A549 (cell line): ENCODE measurements at places on chromosomes 5 and 9.

DNA sequence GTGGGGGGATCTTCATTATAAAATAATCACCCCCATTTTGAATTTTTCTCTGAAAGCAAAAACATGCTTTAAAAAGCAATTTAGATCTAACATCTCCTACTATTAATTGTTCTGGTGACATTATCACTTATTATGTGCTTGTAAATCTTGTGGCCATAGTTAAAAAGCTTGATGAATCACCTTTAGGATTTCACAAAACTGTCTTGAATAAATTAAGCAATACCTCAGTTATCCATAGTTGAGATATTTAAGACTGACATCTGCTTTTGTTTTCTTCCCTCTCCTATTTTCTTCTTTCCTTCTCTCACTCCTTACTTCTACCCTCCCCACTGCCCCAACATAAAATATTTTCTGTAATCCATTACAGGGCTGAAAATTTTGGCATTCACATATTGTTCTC, 84.8 kb downstream of the SLC1A3 start:
- DNase-seq: no peak

GRCh38 chr5:126975796-126976195, 54.6 kb downstream of the MARCHF3 start:
- DNase-seq: no peak

DNA sequence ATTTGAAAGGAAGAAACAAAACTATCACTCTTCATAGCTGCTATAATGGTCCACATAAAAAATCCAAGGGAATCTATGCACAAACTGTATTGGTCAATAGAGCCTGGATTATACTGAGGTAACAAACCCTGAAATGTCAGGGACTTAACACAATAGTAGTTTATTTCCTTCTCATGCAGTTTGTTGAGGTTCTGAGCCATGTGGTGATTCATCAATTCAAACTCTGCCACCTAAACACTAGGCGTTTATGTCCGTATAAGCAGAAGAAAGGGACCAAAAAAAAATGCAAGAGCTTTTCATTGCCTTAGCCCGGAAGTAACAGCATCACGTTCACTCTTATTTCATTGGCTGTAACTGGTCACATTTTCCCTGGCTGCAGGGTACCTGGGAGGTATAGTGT, 464.7 kb downstream of the ZSWIM6 start:
- DNase-seq: no peak

DNA sequence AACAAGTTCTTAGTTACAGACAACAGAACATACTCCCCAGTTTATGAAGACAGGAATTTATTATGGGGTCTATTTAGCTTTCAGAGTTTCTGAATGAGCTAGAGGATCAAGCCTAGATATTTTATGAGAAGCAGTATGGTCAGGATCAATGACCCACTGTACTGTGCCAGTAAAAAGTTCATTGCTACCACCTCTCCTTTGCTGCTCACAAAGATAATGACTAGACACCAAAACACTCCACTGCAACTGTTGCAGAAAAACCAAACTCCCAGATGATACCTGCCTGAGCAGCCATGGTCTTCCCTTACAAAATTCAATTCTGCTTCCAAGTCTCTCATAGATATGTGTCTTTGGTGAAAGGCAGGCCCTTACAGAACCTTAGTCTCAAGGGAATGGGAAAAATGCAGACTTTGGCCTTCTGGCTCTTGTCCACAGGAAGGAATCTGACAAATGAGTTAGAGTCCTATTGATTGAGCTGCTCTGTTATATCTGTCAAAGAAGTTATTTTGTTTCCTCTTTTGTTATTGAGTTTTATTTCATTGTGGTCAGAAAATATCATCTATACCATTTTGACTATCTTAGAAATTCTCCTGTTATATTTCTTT, 74.7 kb upstream of the RASGRF2 start:
- peak; percentile 22 for DNase-seq

GRCh38 chr5:1054018-1054798, 45.6 kb downstream of the NKD2 start:
- no peak for DNase-seq

DNA sequence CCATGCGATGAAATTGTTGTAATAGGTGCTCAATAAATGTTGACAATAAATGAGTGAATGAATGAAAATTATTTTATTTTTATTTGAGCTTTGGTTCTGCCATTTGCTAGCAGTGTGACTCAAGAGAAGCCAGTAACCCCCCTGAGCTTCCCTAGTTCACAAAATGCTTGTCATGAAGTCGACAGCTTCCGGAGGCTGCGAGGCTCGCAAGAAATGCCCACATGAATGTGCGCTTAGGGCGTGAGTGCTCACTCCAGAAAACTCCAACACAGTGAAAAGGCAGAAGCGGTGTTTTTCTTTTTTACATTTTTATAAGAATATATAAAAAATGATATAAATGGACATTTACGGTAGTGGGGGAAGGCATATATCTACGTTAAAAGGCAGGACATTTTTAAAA, 26.5 kb downstream of the CDKN2A start:
- no peak for DNase-seq

DNA sequence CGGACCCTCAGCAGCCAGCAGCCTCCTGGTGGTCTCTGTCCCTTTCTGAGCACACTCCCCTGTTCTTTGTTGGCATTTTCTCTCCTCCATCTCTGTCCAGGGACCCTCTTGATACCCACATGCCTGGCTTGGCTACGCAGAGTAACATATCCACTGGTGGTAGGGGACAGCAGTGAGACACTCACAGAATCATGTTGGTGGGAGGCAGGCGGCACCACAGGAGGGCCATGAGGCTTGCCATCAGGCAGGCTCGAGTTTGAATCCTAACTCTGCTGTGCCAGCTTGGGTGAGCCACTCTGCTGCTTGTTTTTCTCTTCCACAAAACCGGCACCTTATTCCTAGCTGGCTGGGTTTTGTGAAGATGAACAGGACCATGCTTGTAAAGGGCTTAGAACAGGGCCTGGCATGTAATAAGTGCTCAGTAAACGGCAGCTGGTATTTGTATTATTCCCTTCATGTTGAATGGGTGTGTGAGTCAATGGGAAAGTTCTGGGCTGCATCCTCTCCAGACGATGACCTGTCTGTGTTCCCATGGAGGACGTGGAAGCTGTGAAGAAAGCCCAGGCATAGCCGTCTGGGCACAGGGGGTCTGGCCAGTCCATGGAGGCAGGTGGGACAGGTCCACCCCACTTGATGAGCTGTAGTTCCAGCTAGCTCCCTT, 2.3 kb downstream of the COL27A1 start:
- no peak for DNase-seq

- no peak for DNase-seq
These were observed 392.4 kb downstream of the NTRK2 start for GRCh38 chr9:85061969-85062368.

- DNase-seq: no peak
These were observed 40.3 kb downstream of the NR6A1 start for GRCh38 chr9:124730772-124731171.

DNA sequence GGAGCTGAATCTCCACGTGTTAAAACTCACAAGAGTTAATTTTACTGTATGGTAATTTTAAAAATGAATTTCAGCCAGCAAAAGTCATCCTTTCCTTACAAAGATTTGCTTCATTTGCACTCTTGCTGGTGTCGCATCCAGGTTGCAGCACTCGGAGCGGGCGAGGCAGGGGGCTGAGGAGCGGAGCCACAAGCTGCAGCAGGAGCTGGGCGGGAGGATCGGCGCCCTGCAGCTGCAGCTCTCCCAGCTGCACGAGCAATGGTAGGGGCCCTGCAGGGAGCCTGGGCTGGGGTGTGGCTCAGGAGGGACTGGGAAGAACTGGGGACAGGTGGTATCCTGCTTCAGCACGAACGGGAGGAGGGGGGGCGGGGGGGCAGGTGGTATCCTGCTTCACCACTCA, 27.1 kb downstream of the HNRNPH1 start:
- DNase-seq: no peak

DNA sequence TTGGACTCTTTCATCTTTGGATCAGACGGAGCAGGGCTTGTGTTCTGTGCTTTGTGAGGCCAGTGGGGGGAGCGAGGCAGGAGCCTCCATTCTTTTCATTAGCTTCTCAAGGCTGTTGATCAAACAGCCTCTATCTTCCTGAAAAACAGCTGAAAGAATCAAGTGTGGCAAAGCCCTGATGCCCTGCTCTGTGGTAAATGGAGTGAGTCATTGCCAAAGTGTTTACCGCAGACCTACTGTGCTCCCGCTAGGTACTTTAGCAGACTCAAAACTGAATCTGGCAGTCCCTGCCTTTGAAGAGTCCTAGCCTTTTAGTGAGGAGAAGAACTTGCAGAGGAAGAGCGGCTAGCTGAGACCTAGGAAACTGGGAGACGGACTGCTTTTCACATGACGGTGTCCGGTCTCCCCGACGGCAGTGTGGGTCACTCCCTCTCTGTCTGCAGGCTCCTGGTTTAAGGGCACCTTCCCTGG, 3.3 kb downstream of the ANKRD33B start:
- DNase-seq: no peak

- DNase-seq: no peak
These were observed 229.9 kb downstream of the GNA14 start for GRCh38 chr9:77418226-77418625.

GRCh38 chr5:139748505-139748826, 47.1 kb upstream of the PSD2 start:
- DNase-seq: no peak

DNA sequence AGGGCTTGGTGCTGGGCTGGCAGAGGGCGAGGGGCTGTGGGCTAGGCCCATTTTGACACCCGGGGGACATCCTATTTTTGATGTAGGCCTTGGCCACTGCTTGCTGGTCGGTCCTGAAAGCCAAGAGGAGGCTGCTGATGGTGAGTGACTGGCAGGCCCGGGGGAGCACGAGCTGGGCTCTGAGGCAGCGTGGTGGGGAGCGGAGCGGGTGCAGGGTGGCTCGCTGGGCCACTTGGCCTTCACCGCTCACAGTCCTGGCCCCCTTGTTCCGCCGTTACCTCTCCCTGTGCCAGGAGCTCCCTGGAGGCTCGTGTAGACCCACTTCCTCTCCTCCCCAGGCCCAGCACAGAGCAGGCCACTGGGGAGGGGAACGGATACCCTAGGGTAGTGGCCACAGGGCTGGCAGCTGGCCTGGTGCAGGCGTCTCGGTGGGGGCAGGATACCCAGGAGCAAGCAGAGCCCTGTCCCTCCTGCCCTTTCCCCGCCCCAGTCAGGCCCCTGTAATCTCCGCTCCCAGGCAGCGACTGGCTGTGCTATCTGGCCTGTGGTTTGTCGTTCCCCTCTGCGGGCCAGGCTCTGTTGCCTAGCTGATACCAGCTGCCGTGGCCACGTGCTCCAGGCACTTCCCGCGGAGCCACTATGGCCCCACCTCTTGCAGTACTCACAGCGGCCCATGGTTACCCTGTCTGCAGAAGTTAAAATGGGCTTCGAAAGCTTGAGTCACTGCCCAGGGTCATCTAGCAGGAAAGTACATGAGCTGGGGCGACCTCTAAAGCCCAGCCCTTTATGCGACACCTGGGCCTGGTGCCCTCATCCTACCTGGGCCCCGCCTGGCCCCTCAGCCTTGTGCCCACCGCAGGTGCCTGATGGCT, 11.7 kb upstream of the DOLPP1 start:
- no peak for DNase-seq

- DNase-seq: no peak
These were observed 2.1 kb upstream of the MYMK start for GRCh38 chr9:133526721-133527321.

DNA sequence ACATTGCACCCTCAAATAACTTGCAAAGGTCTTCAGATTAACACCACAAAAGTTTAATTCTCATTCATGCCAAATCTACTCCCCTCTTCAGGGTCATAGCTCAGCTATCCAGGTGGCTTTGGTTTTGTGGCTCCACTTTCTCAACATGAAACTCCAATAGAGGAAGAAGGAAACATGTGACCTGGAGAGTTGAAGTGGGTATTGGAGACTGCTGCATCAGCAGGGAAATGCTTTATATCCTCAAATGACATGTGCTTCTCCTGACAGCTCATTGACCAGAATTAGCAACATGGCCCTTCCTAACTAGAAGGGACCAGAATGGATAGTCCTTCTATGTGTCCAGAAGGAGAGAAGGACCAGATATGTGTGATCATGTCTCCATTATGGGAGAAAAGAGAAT, 73.6 kb downstream of the TLR4 start:
- no peak for DNase-seq

DNA sequence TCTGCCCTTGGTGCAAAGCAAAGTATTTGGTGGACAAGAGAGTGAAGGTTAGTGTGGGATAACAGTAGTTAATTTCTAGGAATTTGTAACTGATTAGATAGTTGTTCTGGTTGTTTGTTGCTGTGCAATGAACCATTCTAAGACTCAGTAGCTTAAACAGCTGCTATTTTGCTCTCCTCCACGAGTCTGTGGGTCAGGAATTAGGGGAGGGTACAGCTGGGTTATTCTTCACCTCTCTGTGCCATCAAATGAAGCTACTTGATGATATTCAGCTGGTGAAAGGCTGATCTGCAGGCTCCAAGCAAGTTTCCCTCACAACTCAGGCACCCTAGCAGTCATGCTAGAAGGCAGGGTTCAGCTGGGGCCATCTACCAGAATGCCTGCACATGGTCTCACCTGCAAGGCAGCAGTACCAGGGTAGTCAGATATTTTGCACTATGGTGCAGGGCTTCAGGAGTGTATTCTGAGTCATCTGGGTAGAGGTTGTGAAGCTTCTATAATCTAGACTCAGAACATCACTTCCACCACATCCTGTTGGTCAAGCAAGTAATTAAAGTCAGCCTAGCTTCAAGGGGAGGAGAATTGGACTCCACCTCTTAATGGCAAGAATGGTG, 159.5 kb upstream of the SLC28A3 start:
- DNase-seq: no peak
